ENCODE measurements at places on chromosomes 5 and 9.

- no peak for DNase-seq
These were observed 161.6 kb downstream of the ZDHHC21 start for GRCh38 chr9:14531341-14532269.

- no peak for DNase-seq
These were observed 290.1 kb upstream of the WWC1 start for GRCh38 chr5:168001318-168001717.

DNA sequence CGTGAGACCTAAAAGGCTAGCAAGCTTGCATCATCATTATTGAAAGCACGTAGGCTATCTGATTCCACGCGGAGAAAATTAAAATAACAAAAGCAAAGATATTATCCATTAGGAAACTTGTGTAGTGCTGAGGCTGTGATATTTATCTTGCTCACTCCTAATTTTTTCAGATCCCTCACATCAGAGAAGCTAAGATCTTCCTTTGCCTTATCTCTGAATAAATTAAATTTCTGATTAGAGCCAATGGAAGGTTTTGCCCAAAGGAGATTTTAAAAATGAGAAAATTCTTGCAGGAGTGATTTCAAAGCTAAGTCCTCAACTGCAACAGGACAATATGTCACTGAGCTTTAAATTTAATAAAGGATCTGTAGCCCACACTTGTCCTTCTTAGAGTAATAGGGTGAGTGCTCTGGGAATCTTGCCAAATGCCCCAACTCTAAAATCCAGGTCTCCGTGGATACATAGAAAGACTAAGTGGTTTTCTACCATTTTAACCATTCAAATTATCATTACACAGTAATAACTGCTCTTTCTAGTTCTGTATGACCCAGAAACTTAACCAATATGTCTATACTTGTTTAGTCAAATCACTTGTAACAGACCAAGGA lies 295.0 kb downstream of the CAAP1 start:
- DNase-seq, result no peak

DNA sequence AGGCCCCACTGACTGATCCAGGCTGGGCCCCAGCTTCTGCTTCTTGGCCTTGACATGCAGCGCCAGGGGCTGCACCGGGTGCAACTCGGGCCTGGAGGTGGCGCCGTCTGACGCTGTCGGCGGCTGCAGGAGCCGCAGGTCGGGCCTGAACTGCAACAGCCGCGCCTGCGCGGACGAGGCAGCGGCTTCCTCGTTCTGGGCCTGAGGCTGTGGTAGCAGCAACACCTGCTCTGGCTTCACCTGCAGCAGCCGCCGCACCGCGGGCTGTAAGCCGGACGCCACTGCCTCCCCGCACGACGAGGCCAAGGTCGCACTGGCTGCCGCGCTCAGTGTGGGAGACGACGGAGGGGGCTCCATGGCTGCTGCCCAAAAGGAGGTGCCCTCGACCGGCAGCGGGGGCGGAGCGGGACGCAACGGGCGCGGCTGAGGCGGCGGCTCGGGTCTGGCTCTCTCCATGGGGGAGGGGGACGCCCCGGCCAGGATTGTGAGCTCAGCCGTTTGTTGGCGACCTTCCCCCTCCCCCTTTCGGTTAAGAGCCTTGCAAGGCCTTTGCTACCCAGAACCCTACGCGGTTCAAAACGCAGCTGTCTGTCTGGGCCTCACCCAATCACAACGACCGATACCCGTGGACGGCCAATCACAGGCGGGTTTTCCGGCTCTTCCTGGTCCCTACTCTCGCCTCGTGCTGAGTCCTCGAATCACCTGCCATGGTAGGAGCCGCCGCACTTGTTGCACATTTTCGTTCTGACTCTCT lies 438 bp downstream of the SOX30 start:
- DNase-seq, result no peak

- DNase-seq, result no peak
These were observed 47.4 kb upstream of the SNCAIP start for GRCh38 chr5:122264610-122265009.

- DNase-seq, result no peak
These were observed 81.1 kb downstream of the PJA2 start for GRCh38 chr5:109328626-109329025.

GRCh38 chr9:16012621-16013020 lies 459.8 kb downstream of the CCDC171 start:
- no peak for DNase-seq

DNA sequence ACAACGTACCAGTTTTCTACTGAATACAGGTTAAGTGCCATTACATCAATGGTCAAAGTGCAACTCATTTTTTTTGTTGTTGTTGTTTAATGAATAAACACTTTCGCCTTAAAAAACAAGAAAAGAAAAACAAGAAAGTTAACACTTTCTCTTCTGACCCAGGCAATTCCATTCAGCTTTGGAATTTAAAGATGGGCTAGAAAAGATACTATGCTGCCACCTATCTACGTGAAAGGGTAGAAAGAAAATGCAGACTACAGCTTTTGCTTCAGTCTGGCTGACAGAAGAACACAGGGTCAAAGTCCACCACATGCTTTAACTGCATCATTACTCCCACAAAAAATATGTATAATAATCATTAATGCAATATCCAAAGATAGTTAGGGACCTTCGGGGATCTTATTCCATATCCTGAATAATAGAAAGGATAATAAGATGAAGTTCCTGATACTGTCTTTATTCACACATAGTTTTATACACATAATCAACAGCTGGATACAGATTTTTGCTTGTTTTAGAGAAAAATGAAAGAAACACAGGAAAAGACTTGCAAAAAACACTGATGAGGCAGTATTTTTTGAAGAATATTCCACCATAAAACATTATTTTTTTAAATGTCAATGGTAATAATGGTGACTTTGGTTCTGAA lies 40.4 kb downstream of the ZDHHC21 start:
- DNase-seq, result no peak

GRCh38 chr9:77707383-77708063 lies 59.4 kb upstream of the GNA14 start:
- no peak for DNase-seq

DNA sequence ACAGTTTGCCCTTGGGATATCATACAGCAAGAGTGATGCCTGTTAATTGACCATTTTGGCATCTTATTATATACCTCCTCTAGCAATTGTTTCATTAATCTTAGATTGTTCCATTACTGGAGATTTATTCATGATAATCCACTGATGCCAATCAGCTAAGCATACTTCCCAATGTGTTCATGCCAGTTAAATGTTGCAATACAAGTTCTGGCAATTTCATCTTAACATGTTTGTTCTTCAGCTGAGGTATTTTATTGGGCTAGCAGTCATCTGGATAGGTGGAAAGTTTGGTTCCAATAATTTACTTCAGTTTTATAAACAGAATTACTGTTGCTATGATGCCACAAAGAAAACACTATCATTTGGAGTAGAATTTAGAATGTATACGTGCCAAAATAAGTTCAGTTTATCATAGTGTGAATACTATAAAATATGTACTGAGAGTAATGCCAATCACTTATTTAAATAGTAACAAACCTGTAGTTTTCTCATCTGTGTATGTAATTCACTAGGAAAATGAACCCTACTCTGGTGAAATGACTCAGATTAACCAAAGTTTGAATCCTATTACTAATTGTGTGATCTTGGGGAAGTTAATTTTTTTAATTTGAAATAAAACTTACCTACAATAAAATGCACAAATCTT lies 27.9 kb upstream of the IL31RA start:
- DNase-seq, result no peak

- no peak for DNase-seq
These were observed 18.7 kb downstream of the NIPAL4 start for GRCh38 chr5:157478726-157479125.

DNA sequence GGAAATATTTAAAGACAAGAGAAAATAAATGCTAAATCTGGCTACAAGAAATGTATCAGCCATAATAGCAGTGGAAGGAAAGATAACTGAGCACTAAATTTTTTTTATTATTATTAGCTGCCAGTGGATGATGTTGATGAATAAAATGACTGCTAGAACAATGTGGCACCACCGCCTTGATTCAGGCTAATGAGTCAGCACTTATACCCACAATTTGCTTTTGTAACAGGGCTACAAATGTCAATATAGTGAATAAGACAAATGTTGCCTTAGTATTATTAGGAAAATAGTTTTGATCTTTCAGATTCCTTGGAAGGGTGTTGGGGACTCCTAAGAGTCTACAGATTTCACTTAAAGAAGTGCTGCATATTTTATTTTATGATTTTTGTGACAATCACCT lies 555.2 kb upstream of the GRAMD2B start:
- DNase-seq, result no peak

GRCh38 chr5:141672841-141673813 lies 8.9 kb downstream of the ARAP3 start:
- DNase-seq, result no peak

DNA sequence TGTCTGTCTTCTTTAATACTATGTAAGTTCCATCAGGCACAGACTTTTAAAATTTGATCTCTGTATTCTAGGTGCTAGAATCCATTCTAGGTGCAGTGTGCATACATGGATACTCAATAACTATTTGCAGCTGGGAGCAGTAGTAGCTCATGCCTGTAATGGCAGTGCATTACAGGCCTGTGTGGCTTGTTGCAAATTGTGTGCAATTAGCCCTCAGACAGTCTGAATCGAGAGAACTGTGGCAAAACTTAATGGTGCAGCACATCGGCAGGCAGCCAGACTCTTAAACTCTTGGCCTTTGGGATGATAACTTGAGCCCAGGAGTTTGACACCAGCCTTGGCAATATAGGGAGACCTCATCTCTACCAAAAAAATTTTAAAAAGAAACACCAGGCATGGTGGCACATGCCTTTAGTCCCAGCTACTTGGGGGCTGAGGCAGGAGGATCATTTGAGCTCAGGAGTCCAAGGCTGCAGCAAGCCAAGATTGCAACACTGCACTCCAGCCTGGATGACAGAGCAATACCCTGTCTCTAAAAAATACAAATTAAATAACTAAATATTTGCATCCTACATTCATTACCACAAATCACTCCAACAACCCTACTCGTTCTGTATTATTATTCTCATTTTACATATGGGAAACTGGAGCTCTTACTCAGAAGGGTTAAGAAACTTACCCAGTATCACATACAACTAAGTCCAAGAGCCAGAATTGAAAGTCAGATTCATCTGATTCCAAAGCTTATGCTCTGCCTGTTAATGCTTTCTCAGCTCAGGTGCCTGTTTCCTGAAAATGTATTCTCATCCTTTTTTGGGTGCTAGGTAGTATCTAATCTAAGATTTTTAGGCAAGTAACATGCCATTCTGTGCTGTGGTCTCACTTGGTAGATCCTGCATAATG lies 30.1 kb downstream of the PRKACG start:
- DNase-seq, result no peak

DNA sequence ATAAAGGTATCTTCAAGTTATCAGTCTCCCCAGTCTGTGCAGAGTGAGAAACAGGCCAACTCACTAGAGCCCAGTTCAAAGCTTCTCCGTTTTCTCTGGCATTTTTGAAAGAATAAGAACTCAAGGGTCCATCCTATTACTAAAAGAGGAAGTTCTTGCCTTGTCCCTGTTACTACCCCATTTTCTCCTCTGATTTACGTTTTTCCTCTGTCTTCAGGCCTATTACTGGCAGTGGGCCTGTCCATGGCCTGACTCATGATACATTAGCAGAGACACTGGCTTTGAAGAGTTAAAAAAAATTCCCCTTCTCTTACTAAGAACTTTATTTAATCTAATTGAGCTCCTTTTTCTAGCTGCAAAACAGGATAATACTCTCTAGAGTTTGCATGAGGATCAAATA lies 624.0 kb upstream of the KLF4 start:
- no peak for DNase-seq

GRCh38 chr9:126229501-126229900 lies 97.1 kb upstream of the MVB12B start:
- DNase-seq, result no peak

DNA sequence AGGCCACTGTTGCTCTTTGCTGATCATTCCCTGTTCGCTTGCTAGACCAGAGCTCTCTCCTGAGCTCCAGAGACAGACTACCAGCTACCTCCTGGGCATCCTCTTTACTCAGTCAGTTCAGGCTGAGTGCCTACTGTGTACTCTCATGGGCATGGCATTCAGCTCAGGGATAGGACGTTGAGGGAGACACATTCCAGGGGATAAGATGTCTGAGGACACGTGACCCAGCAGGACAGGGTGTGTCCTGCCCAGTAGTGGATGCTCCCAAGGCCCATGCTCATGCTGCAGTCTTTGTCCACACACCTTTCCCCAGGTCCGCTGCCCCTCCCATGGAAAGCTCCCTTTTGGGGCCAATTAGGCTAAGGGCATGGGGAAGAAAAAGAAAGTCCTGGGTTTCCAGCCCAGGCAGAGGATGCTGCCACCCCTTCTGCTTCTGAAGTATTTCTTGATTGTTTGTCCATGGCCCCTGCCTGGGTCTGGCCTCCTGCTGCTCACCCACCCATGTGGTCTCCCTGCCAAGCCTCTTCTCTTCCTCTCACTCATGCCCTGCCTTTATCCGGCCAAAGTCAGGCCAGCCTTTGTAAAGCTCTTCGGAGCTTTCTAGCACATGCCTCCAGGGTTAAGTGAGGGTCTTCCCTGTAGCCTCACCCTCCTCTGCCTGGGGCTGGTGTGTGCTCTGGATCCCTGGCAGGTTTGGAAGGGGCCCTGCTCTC lies 60.5 kb upstream of the PITX1 start:
- no peak for DNase-seq

- no peak for DNase-seq
These were observed 758.7 kb upstream of the ZNF608 start for GRCh38 chr5:125505115-125505514.

- no peak for DNase-seq
These were observed 64.5 kb downstream of the MTREX start for GRCh38 chr5:55372130-55372925.

DNA sequence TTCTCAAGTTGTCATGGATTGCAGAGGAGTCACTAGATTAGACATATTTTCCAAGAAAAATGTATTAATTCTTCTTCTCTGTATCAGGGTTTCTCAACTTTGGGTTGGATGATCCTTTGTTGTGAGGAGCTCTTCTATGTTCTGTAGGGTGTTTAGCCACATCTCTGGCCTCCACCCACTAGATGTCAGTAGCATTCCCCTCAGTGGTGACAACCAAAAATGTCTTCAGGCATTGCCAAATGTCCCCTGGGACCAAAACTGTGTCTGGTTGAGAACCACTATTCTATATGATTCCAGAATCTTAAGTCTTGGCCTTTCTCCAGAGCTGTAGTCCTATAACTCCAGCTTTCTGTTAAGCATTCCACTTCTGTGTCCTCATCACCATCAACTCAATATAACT lies 220.9 kb downstream of the KIAA0825 start:
- DNase-seq, result no peak

DNA sequence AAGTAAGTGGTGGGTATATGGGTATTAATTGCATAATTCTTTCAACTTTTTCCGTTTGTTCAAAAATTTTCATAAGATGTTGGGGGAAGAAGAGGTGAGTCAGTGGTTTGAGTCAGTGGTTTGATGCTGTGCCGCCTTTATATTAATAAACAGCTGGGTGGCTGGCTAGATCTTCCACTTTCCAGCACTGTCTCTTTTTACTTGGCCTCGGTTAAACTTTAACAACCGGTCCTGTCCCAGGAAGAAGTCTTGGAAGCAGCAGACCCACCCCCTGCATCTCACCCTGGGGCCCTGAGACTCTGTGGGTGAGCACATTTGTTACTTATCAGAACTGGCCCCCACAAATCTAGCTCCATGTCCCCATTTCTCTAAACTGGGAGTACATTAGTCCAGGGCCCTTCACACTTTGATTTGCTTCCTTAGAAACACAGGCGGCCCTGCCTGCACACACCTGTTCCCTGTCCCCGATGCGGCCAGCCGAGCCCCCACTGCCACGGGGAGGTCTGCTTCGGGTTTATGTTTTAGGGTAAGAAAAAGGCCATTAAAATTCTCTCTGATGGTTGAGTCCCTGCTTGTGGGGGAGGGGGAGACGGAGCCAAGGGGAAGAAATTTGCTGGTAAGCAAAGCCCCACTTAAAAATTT lies 90.7 kb downstream of the PTCH1 start:
- no peak for DNase-seq
